ENCODE measurements at places on chromosomes 5 and 9.

DNA sequence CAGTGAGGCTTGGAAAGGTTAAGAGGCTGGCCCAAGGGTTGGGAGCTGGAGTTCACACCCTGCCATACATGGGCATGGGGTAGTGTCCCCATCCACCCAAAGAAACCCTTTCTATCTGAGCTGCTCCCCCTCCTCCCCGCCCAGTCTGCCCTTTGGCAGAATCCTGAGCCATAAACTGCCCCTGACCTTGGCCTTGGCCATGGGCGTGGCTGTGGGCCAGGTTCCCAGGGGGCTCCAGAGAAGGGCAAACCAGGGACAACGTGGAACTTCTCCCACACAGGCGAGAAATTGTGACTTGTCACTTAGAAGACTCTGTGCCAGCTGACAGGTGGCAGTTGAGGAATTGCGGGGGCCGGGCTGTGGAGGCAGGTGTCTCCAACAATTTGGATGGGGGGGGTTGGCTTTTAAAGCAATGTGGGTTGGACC is 4.8 kb downstream of the FAM78A start:
- peak; percentile 20 for DNase-seq

GRCh38 chr5:109468737-109469420 is 59.1 kb upstream of the PJA2 start:
- DNase-seq = peak; percentile 31

- no peak for DNase-seq
Measured at GRCh38 chr9:18739641-18740318, 265.8 kb downstream of the ADAMTSL1 start.

DNA sequence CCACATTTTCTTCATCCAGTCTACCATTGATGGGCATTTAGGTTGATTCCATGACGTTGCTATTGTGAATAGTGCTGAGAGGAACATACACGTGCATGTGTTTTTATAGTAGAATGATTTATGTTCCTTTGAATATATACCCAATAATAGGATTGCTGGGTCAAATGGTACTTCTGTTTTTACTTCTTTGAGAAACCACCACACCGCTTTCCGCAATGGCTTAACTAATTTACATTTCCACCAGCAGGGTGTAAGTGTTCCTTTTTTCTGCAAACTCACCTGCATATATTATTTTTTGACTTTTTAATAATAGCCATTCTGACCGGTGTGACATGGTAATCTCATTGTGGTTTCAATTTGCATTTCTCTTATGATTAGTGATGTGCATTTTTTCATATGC is 82.2 kb upstream of the RFX3 start:
- no peak for DNase-seq

GRCh38 chr9:15248621-15249020 is 58.4 kb downstream of the TTC39B start:
- no peak for DNase-seq

GRCh38 chr9:131613921-131614320 is 68.6 kb downstream of the PRRT1B start:
- no peak for DNase-seq

DNA sequence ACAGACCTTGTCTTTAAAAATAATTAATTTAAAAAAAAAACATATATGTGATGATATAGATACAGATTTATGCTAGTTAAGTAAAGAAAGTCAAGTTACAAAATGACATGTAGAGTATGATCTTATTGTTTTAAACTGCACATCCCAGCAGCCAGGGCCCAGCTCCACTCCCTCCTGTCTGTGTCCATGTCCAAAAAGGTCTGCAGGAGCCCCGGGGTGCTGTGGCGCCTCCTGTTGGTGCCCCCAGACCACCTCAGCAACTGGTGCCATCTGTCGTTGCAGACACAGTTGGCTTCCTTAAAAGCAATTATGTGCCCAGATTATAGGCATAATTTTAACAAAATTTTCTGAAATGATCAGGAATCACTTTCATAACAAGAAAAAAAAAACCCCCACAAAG is 33.3 kb downstream of the IPPK start:
- DNase-seq = no peak

- DNase-seq = no peak
Measured at GRCh38 chr5:144015961-144016360, 154.5 kb downstream of the YIPF5 start.

DNA sequence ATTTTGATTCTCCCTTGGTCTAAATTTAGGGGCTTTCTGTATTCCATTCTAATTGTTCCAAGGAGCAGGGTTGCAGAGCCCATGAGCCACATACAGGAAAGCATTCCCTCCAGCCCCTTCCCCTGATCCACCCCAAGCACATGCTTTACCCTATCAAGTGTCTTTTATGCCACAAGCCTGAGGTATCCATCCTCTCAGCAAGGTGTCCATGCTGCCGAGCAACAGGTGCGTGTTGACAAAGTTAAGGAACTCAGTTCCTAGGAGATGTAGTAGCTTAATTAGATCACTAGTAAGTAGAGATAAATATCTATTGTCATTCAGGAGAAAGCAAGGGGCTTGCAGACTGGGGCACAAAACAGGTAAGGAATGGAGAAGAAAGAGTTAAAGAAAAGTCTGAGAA is 57.8 kb downstream of the FEM1C start:
- no peak for DNase-seq

GRCh38 chr5:68749631-68750030 is 344.2 kb upstream of the SLC30A5 start:
- no peak for DNase-seq

GRCh38 chr5:147084702-147085101 is 150.1 kb upstream of the STK32A start:
- DNase-seq = no peak

DNA sequence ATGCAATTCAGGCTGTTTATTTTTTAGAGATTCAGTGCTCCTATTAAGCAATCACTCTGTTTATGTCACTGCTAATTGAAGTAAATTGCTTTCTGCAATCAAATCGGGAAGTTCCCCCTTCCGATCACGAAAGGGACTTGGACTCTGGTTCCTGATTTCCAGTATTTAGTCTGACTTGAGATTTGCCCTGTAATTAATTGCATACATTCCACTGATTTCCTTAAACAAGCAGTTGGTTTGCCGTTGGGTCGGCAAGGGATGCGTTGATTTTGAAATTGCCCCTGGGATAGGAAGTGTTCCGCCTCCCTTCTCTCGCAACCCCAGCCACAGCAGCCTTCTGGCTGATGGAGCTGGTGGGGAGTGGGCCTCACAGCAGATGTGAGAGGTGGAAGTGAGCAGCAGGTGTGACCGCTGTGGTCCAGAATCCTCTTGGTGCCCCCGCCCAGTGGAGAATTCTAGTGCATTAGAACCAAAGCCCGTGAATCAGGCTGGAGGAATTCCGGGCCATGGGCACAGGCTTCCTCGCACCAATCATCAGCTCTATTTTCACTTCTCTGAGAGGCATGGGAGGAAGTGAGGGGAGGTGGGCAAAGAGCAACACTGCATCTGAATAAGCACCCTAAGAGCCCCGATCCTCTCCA is 102.5 kb downstream of the SPRY4 start:
- DNase-seq = no peak

DNA sequence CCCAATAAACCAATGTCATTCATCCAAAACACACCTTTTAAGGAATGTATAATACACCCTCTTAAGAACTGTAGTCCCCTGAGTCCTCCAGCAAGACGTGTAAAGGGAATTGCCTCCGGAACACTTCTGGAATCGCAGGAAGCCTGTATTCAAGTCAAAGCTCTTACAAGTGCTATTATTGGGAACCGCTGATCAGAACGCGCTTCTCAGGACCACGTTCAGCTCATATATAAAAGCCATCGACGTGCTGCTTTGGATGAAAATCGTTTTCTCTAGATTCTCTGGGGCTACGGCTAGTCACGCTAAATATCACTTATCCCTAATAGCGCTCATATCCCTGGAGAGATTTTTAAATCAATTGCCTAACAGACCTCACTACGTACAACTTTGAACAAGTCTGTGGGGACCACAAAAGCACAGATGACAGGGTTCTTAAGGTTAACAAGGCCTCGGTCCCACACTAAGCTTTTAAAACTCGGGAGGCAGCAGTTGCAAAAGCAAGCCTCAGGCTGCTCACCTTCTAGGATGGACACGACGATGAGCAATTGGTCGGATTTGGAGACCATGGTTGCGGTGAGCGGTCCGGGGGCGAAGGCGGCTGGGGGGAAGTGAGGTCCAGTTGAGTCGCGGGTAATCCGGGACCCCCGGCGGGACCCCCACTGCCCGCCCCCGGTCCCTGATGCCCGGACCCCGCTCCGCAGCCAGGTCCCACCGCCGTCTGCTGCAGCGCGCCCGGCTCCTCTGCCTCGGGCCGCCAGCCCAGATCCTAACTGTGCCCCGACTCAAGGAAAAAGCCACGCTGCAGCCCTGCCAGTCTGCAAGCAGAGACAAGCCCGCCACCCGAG is 548 bp downstream of the CEP120 start:
- DNase-seq = no peak

- no peak for DNase-seq
Measured at GRCh38 chr9:109013679-109014607, 644 bp upstream of the CTNNAL1 start.

DNA sequence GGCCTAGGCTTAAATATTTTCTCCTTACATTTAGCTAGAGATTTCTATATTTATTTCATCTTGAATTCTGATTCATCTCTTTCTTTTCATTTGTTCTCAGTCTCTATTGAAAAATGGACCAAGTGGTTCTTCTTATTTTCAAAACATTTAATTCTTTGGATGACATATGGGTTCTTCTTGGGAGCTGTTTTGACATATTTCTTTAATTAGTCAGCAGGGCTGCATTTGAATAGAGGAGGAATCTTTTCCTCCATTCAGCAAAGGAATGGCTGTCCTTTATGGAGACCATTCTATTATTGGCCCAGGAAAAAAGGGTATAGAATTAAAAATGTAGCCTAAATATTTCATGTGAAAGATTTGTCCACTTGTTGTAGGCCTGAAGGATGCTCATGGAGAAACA is 109.9 kb downstream of the RPS23 start:
- DNase-seq = no peak

DNA sequence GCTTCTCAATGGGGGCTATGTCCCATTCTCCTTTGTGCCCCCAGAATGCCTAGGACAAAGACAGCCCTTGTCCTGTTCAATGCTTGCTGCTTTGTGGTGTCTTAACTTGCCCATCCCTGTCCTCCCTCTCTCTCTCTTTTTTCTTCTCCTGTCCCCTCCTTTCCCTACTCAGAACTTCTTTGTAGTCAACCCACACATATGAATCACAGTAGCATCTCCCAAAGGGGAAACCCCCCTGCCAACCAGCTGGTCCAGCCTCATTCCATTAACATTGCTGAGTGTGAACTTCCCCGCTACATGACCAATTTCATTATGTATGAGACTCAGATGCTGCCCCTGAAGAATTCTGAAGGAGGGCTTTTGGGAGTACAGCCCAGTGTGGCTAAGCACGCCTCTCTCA is 408.3 kb downstream of the ENC1 start:
- no peak for DNase-seq

DNA sequence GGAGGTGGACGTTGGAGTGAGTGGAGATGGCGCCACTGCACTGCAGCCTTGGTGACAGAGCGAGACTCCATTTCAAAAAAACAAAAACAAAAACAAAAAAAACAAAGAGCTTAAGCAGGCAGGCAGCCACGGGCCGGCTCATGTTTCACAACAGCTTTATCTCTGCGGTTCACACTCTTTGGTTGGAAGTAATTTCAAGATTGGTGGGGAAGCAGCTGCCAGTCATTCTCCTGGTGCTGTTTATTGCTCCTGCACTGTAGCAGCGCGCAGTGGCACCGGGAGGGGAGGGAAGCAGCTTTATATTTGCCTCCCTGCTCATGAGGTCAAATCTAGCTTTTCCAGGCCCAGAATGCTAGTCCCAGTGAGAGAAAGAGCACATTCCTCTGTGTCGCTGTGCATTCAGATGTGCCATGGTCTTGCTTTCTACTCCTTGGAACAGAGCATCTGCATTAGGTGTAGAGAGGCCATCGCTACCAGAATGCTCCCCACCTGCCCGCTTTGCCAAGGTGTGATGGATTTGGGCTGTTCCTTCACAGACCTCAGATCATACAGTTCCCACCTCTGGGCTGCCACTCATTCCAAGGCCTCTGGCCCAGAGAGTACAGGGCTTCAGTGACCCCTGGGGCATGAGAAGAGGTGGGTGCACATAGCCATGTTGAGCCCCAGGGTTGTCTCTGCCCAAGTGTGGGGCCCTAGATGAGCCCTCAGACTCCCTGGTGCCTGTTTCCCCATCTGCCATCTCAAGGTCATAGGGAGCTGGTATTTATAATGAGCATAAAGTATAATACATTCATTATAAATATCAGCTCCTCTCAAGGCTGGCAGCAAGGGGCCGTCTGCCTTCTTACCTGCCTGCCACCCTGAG is 270.4 kb downstream of the MED10 start:
- DNase-seq = no peak

- DNase-seq = no peak
Measured at GRCh38 chr5:156922207-156922792, 40.7 kb downstream of the TIMD4 start.

- no peak for DNase-seq
Measured at GRCh38 chr9:4168526-4168925, 131.3 kb downstream of the GLIS3 start.

- no peak for DNase-seq
Measured at GRCh38 chr9:89915187-89915586, 310.4 kb downstream of the GADD45G start.

DNA sequence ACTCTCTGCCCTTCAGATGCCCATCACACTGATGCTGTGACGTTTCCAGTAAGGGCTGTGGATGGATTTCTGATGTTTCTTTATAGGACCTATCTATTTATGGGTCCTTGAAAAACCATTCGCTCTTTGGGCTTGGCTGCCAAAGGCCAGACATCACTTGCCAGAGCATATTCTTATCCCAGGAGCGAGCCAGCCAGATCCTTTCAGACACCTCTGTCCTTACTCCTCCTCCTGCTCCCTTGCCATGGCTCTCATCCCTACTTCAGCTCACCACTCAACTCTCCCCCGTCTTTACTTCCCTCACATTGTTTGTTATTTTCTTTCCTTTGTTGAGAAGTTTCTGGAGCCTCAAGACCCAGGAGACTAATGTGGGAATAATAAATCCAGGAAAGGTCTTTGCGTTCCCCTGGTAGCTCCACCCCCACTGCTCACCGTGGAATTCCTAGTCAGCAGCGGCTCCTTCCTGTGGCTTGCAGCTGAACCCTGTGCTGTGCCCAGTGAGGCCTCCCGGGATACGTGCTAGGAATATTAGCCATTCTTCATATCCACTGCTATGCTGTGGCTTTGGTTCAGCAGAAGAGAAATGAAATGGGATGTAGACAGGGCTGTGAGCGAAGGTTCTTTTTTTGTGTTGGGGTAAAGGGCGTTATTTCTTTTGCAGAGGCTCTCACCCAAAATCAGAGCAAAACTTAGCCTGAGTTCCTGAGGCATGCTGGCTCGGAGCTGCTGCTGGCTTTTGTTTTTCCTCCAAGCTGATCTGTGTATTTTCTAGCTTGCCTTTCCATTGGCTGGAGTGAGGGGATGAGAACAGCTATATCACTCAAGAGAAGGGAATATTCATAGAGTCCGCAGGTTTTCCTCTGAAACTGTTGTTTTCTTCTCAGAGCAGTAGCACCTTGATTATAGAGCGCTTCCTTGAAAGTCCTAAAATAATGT is 171.1 kb downstream of the SAXO1 start:
- no peak for DNase-seq

- DNase-seq = peak; percentile 56
Measured at GRCh38 chr5:134554319-134555222, 29.1 kb downstream of the JADE2 start.

- DNase-seq = peak; percentile 43
Measured at GRCh38 chr9:104961238-104961637, 33.3 kb upstream of the ABCA1 start.

- no peak for DNase-seq
Measured at GRCh38 chr9:22105005-22105722, 96.1 kb upstream of the CDKN2B start.

Measured in stimulated activated naive CD4-positive, alpha-beta T cell treated with Interleukin-2 at 50 U/mL for 16 hours (primary cell).